ENCODE measurements at places on chromosomes 16 and 17. TPM values are rescaled to one million over a fixed set of nuclear protein-coding genes. Genes with fewer than 3 reads are reported as not detected.

Gene RTN4RL1
- 1.5 TPM for polyA plus RNA-seq

Gene MYOCD
- polyA plus RNA-seq = 6.4 TPM

DNA sequence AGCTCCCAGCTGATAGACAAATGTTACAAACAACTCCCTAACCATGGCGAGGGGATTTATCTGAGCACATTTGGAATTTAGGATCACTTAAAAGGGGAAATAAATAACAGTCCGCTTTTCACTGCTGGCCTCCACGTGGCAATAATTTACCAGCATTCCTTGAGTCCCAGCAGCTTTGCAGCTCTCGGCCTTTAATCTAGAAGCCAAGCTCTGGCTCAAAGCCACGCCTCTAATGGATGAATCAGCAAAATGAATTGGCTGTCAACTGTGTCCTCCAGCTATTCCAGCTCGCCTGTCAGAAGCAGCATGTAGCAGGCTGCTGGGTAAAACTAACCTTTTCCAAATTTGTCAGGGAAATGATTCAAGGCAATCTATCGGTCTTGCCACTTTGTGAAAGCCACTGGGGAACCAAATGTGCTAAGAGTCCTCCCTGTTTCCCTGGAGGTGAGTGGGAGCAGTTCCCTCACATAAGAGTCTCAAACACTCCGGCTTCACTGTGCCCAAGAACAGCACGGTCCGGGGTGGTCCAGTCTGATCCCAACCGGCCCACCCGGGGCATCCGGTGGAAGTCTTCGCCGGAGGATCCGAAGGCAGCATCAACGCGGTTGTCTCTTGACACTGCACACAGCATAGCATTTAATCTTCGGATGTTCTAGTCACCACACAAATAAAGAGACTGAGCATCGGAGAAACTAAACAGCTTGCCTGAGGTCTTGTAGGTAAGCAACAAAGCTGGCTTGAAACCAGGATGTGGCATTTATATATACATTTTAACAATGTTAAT, 143.3 kb downstream of the PARN start:
- DNase-seq = peak; percentile 79

DNA sequence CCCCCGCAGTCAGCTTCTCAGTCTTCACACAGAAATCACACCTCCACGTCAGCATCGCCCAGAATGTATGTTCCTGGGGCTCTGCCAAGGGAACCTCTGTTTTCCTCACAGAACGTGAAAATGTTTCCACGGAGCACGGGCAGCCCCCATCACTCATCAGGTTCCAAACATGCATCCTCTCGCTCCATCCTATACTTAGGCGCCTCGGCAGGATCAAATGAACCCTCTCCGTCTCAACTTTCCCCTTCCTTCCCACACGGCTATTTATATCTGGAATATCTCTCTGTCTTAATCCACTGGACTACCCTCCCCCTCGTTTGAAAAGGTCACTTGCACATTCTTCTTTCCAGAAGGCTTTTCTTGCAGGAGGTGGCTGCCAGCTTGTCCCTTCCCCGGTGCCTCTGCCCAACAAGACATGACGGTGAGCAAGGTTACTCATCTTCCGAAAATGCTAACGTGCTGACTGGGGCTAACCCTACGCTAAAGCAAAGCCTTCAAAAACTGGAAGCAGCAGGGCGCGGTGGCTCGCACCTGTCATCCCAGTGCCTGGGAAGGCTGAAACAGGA, 21.6 kb downstream of the NXN start:
- no peak for DNase-seq

- DNase-seq = no peak
Observed at GRCh38 chr17:31780483-31780882, 78.6 kb downstream of the COPRS start.

DNA sequence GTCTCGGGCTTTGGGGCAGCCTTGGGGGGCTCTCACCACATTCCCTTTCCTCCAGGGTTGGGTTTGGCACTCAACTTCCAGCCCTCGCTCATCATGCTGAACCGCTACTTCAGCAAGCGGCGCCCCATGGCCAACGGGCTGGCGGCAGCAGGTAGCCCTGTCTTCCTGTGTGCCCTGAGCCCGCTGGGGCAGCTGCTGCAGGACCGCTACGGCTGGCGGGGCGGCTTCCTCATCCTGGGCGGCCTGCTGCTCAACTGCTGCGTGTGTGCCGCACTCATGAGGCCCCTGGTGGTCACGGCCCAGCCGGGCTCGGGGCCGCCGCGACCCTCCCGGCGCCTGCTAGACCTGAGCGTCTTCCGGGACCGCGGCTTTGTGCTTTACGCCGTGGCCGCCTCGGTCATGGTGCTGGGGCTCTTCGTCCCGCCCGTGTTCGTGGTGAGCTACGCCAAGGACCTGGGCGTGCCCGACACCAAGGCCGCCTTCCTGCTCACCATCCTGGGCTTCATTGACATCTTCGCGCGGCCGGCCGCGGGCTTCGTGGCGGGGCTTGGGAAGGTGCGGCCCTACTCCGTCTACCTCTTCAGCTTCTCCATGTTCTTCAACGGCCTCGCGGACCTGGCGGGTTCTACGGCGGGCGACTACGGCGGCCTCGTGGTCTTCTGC, 8.4 kb downstream of the SLC16A3 start:
- no peak for DNase-seq

Measured in left renal pelvis (tissue), 4 donors.